ENCODE measurements at places on chromosomes 7 and 10. TPM values are rescaled to one million over a fixed set of nuclear protein-coding genes. Genes with fewer than 3 reads are reported as not detected.

DNA sequence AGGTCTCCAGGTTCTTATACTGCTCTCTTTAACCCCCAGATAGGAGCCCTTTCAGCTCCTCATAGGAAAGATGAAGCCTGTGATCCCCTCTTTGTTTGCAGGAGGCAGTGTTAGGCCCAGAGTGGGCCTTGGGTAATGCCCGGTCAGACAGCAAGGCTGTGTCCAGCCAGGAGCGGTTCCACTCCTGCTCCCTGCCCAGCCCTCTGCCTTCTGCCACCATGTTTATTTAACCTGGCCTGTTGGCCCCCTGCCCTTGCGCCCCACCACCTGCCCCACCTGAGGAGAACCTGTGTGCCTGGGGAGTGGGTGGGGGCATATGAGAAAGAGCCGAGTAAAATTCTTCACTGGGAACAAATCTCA, 24.3 kb downstream of the CDH23 start:
- H3K36me3 ChIP-seq: no peaks in the 10 kb centered on the region
- H3K4me3 ChIP-seq: no peak overlapping the region
- H3K4me1 ChIP-seq: no peaks in the 10 kb centered on the region
- no peak overlapping the region for H3K27ac ChIP-seq
- no peak for DNase-seq

DNA sequence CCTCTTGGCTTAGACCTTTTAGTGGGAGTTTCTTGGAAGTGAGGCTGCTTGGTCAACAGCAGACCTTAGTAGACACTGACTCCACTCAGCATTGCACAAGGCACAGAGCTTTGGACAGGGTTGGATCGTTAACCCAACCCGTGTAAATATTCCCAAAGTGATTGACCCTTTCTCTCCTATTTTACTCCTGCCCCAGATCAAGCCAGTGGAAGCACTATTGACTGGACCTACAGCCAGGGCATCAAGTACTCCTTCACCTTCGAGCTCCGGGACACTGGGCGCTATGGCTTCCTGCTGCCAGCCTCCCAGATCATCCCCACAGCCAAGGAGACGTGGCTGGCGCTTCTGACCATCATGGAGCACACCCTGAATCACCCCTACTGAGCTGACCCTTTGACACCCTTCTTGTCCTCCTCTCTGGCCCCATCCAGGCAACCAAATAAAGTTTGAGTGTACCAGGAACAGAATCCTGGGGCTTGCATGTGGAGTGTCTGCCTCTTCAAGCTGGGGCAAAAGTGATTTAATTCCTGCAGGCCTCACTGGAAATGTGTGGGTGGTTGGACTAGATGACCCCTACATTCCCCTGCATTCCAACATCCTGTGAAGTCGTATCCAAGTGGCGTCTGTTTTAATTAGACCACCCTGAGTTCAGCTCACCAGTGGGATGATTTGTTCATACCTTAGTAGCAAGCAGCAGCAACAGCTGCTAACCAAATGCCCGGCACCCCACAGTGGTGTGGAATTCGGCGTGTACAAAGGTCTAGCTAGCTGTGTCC, 7.5 kb downstream of the CPA1 start:
- peaks cover 3% of the 10 kb centered on the region for H3K4me1 ChIP-seq
- no peaks in the 10 kb centered on the region for H3K27me3 ChIP-seq
- peak; percentile 60 for DNase-seq
- H3K4me3 ChIP-seq: no peak overlapping the region
- no peak overlapping the region for H3K27ac ChIP-seq

GRCh38 chr10:54985732-54986131, 184.7 kb upstream of the PCDH15 start:
- H3K27me3 ChIP-seq: no peaks in the 10 kb centered on the region
- H3K27ac ChIP-seq: no peak overlapping the region
- no peaks in the 10 kb centered on the region for H3K36me3 ChIP-seq
- DNase-seq: no peak
- no peaks in the 10 kb centered on the region for H3K4me1 ChIP-seq

GRCh38 chr10:73368238-73368637, 9.6 kb upstream of the CFAP70 start:
- no peak overlapping the region for H3K4me3 ChIP-seq
- no peak for DNase-seq
- peaks cover 10% of the 10 kb centered on the region for H3K36me3 ChIP-seq
- H3K4me1 ChIP-seq: no peaks in the 10 kb centered on the region
- no peaks in the 10 kb centered on the region for H3K27me3 ChIP-seq

GRCh38 chr7:135991322-135991721, 14.2 kb upstream of the MTPN start:
- H3K27ac ChIP-seq: no peak overlapping the region
- H3K27me3 ChIP-seq: no peaks in the 10 kb centered on the region
- peaks cover 4% of the 10 kb centered on the region for H3K4me1 ChIP-seq
- no peak for DNase-seq

DNA sequence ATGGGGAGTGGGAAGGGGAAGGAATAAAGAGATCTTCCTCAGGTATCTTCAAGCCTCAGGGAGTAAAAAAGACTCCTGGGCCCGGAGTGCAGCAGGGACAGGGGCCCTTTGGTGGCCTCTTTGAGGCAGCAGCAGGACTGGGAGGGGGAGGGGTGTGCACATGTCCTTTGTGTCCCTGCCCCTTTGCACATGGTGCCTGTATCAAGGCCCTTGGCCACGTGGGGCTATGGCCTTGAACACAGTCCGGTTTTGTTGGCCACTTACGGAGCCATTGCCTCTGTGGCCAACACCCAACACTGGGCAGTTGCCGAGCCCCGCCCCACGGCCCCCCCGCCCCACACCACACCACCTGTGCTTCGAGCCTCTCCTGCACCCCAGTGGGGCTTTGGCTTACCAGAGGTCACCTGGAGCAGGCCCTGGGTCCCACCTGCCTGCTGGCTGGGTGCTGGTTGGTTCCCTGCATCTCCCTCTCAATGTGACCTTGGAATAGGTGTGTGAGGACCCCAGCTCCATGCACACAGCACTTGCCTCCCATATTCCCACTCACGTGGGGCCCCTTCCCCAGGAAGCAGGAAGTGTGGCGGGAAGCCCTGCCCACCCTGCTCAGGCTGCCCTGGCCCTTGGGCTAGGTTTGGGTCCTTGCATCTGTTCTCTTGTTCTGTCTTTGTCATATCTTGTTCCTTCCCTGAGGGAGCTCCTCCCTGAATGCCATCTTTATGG, 5.4 kb downstream of the SAP25 start:
- no peaks in the 10 kb centered on the region for H3K36me3 ChIP-seq
- no peaks in the 10 kb centered on the region for H3K27me3 ChIP-seq
- no peak for DNase-seq

DNA sequence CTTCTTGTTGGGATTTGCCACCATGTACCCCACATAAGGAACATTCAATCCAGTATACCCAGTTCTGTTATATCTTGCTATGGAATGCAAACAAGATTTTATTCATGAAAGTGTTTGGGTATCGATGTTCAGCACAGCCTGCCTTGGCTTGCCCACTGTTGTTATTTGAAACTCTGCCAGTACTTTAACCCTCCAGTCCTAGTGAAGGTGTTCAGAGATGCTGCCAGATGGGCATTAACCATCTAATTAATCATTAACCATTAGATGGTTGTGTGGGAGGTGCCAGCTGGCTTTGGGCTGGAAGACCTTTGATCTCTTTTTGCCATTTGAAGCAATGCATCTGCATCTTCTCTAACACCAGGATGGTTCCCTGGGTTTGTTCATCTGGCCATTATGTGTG, 363.0 kb downstream of the SH2D4B start:
- peaks cover 3% of the 10 kb centered on the region for H3K27me3 ChIP-seq
- no peak for DNase-seq
- no peak overlapping the region for H3K4me3 ChIP-seq
- no peaks in the 10 kb centered on the region for H3K36me3 ChIP-seq
- no peaks in the 10 kb centered on the region for H3K4me1 ChIP-seq

DNA sequence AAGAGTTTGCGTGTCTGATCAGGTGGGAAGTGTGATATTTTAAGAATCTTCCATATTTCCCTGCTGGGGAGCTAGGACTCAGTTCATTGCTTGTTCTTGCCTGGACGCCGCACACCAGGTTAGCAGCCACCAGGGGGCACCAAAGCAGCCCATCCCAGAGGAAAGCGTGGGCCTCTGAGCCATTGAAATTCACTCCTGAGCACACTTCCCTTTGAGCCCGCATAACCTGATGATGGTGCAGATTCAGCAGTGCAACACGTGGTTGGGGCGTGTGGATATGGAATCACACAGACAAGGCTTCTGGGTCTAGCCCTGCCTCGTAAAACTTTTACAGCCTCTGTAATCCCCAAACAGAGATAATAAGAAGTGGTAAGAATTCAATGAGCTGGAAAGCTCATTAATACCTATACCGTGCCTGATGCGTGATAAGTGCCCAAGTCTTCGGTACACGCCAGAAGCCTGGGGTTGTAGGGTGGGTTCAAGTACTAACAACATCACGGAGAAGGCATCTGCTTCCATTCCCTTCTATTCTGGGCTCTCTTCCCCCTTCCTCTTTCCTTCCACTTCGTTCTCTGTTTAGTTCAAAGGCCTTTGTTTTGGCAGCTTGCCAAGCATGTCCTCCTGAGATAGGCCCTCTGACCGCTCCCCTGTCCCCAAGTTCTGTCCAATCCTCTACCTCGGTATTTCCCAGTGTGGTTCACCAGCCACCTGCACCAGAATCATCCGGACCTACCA, 130.1 kb upstream of the KMT2E start:
- H3K4me1 ChIP-seq: peaks cover 20% of the 10 kb centered on the region
- DNase-seq: peak; percentile 86
- H3K27ac ChIP-seq: peak overlapping the region; percentile 99

PLXNA4 gene
- total RNA-seq: 33.3 TPM

IDE gene
- total RNA-seq: 30.0 TPM

Data from cardiac muscle cell (in vitro differentiated cells and primary cell).